HepG2 (cell line): ENCODE measurements at places on chromosomes 2 and 18.
A peak's percentile ranks its signal among the peaks of the same experiment; 100 is the strongest.

- H3K27me3 ChIP-seq: no peaks in the 10 kb centered on the region
- no peak overlapping the region for H3K27ac ChIP-seq
- no peaks in the 10 kb centered on the region for H3K4me1 ChIP-seq
- H3K36me3 ChIP-seq: no peaks in the 10 kb centered on the region
- no peak for DNase-seq
Observed at GRCh38 chr2:176370467-176371171, 101.4 kb downstream of the MTX2 start.

GRCh38 chr2:38836791-38837190 lies 38.9 kb downstream of the DHX57 start:
- DNase-seq: no peak
- no peaks in the 10 kb centered on the region for H3K4me1 ChIP-seq
- H3K27ac ChIP-seq: no peak overlapping the region

GRCh38 chr18:29251681-29252080 lies 1074.8 kb upstream of the CDH2 start:
- no peaks in the 10 kb centered on the region for H3K4me1 ChIP-seq
- no peaks in the 10 kb centered on the region for H3K27me3 ChIP-seq
- H3K36me3 ChIP-seq: no peaks in the 10 kb centered on the region
- no peak for DNase-seq

DNA sequence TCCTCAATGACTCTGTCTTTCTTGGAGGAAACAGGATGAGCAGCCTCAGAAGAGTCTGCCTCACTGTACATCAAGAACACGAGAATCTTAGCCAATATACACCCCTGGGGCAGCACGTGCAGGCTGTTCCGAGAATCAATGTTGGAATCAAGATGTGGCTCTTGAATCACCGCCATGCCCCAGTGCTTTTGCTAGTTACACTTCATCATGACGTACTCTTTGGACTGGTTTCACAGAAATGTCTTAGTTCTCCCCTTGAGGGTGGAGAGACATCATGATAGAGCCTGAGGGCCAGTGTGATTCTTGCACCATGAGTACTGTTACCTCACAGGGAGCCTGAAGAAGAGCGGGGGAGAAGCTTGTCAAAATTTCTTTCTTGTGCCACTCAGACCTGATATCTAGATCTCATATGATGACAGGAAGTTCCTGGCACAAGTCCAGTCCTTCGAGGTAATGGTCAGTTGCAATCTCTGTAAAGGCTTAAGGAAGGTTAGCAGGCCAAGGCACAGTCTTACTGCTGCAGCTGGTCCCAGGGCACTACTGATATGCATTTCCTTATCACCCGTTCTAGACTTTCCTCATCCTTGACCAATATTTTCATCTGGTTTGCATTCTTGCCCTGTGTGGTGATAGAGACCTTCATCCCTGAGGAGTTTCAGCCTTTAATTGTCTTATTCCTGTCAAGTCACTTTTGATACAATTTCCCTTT lies 28.2 kb upstream of the STAT4 start:
- no peaks in the 10 kb centered on the region for H3K36me3 ChIP-seq
- DNase-seq: no peak
- no peak overlapping the region for H3K4me3 ChIP-seq
- no peaks in the 10 kb centered on the region for H3K4me1 ChIP-seq
- no peak overlapping the region for H3K27ac ChIP-seq
- no peaks in the 10 kb centered on the region for H3K27me3 ChIP-seq

DNA sequence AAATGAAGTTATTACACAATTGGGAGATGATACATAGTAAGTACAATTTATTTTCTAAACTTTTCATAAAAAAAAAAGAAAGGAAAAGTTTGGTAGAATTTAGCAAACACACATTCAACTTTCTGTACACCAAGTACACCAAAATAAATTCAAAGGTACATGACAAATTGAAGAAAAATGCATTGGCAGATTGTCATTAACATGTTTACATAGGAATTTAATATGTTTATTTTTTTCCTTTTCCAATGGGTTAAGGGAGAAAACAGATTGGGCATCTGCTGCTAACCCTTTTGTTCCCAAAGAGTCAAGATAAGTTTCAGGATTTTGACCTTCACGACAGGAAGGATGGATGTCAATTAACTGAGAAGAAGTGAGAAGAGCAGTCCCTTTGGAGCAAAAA lies 620.4 kb downstream of the XIRP2 start:
- no peak overlapping the region for H3K4me3 ChIP-seq
- H3K36me3 ChIP-seq: no peaks in the 10 kb centered on the region
- peaks cover 27% of the 10 kb centered on the region for H3K4me1 ChIP-seq
- H3K27ac ChIP-seq: no peak overlapping the region
- DNase-seq: peak; percentile 7

DNA sequence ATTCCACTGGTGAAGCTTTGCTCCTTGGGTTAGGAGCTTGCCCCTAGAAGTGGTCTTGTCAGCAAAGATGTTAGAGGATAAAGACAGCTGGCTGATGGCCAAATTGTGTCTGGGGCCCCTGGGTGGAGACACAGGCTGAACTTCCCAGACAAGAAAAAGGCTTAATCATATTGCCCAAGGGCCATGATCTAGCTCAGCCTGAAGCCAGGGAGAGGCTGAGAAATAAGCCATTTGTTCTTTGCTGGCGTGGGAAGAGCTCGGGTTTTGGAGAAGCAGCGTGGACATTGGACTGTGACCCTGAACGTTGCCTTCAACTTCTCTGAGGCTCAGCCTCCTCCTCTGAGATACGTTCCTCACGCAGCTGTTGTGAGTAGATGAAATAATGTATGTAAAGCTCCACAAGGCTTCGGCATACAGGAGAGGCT lies 153.0 kb downstream of the ZFP36L2 start:
- H3K27me3 ChIP-seq: no peaks in the 10 kb centered on the region
- no peak for DNase-seq
- peaks cover 74% of the 10 kb centered on the region for H3K4me1 ChIP-seq
- H3K4me3 ChIP-seq: no peak overlapping the region

DNA sequence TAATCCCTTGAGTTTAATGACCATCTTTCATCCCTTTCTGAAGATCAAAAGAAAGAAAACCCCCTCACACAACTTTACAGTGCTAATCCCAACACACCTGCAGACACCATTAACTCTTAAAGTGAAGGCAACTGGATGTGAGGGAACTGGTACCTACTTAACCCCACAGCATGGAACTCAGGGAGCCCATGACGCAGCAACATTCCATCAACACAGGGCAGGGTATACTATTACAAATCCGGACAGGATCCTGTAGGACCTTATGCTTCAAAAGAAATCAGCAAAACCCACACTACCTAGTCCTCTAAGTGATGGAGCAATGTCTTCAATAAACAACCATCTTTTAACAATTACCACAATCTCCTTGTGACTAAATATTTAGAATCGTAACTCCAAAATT lies 78.6 kb downstream of the FARSB start:
- no peak for DNase-seq
- H3K27ac ChIP-seq: no peak overlapping the region
- no peak overlapping the region for H3K4me3 ChIP-seq
- H3K4me1 ChIP-seq: peaks cover 19% of the 10 kb centered on the region
- no peaks in the 10 kb centered on the region for H3K27me3 ChIP-seq

DNA sequence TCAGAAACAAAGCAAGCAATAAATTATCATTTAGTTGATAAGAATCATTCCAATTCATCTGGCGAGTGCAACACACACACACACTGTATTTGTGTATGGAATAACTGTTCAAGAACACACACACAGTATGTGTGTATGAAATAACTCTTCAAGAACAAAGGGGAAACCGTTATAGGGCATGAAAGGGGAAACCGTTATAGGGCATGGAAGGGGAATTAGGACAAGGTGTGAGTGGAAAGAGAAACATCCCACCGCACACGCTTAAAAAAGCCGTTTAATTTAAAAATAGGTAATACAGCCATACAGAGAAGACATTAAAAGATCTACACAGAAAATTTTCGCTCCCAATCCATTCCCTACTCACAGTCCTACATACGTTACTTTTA lies 607 bp upstream of the TSN start:
- H3K27me3 ChIP-seq: peaks cover 4% of the 10 kb centered on the region; the same call in 2 of the 3 replicates
- peak overlapping the region; percentile 92 for H3K4me3 ChIP-seq
- H3K27ac ChIP-seq: peak overlapping the region; percentile 82
- H3K36me3 ChIP-seq: peaks cover 4% of the 10 kb centered on the region
- no peak for DNase-seq

- no peak overlapping the region for H3K4me3 ChIP-seq
- H3K36me3 ChIP-seq: peaks cover 11% of the 10 kb centered on the region
- no peak overlapping the region for H3K27ac ChIP-seq
- DNase-seq: no peak
Observed at GRCh38 chr2:238336151-238336550, 15.8 kb downstream of the TRAF3IP1 start.

DNA sequence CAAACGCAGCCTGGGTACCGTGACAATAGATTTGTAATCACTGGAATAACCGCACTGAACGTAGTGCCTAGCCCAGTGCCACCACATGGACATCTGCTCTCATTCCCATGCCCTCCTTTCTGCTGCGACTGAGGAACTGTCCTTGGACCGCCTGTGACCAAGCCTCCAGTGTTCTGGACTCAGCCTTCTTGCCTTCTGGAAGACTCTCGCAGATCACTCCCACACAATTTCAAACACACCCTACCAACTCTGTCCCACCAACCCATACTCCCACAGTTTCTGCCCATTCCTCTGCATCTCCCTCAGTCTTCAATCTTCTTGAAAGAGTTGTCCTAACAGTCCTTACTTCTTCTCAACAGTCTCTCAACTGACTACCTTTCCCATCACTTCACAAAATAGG lies 2.1 kb downstream of the RNF149 start:
- peak overlapping the region; percentile 85 for H3K27ac ChIP-seq
- H3K36me3 ChIP-seq: peaks cover 25% of the 10 kb centered on the region
- peaks cover 81% of the 10 kb centered on the region for H3K4me1 ChIP-seq
- no peak for DNase-seq
- H3K4me3 ChIP-seq: peak overlapping the region; percentile 93

DNA sequence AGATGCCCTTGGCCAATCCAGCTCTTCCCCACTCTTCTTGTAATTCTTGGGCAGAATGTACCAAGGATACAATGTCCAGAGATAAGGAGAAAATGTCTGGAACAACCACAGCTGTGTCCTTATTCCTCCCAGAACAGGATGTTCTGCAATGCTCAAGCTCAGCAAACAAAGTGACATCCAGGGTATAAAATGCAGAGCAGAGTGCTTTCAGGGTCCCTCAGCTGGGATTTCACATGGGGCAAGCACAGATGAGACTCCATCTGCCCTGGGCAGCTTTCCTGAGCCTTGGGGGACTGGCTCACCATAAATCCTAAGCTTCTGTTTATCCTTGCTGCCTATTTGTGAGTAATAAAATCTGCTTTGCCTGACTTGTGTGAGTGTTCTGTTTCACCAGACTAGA lies 127.4 kb downstream of the VAPA start:
- no peaks in the 10 kb centered on the region for H3K27me3 ChIP-seq
- DNase-seq: no peak
- H3K4me1 ChIP-seq: 0 out of 2 replicates have a peak, but pooled peaks cover 6% of the 10 kb centered on the region
- H3K27ac ChIP-seq: no peak overlapping the region
- no peaks in the 10 kb centered on the region for H3K36me3 ChIP-seq

DNA sequence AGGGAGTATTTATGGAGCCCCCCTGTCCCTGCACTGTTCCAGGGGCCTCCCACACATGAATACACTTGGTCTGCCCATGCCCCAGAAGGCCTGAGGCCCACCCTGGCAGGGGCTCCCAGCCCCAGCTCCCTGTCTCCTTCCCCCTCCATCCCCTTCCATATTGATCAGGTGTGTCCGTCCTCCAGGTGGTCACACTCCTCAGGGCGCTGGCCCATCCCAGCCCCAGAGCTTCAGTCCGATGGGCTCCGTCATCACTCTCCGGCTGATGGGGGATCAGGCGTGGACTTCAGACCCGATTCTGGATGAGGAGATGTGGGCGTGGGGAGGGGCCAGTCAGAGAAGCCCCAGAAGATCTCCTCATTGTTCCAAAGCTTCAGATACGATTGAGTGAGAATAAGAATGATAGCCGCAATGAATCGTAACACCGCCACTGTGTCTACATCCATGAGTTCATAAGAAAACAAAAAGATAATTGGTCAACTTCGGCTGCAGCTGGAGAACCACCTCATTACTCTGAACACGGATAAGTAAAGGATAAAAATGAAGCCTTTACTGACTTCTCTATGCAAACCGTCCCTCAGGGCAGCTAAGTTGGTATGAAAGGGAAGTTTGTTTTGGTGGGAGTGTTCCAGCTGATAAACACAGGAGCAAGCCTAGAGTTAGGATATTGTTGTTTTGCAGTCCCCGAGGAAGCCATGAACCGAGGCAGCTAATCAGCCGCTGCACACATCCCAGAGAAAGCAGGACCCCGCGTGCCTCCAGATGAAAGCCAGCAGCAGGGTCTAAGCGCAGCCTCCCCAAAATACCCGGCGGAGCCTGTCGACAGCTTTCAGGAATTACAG lies 279.5 kb downstream of the NDUFA10 start:
- no peaks in the 10 kb centered on the region for H3K36me3 ChIP-seq
- peaks cover 88% of the 10 kb centered on the region; the same call in 2 of the 3 replicates for H3K27me3 ChIP-seq

DNA sequence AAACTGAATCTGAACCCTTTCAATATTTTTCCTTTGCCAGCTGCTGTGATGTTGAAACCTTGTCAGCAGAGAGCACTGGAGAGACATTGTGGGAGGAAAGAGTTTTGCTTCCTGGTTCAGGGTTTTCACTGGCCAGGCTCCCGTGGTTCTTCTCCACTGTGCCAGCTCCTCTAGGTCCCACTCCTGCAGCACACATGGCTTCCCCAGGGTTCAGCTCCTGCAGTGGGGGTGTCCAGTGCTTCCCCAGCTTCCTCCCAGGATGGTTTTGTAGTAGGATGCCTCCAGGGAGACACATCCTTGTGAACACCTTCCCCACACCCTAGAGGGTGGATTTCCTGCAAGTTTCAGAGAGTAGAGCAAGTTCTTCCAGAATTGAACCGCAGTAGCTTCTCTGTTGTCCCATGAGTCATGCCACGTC lies 24.0 kb upstream of the SULT1C3 start:
- H3K36me3 ChIP-seq: no peaks in the 10 kb centered on the region
- H3K27me3 ChIP-seq: no peaks in the 10 kb centered on the region
- peaks cover 22% of the 10 kb centered on the region for H3K4me1 ChIP-seq
- no peak overlapping the region for H3K27ac ChIP-seq
- peak; percentile 55 for DNase-seq

GRCh38 chr2:142603759-142604158 lies 273.7 kb upstream of the KYNU start:
- peaks cover 10% of the 10 kb centered on the region; the same call in 1 of the 2 replicates for H3K4me1 ChIP-seq
- no peak for DNase-seq
- no peak overlapping the region for H3K4me3 ChIP-seq
- no peak overlapping the region for H3K27ac ChIP-seq
- H3K27me3 ChIP-seq: no peaks in the 10 kb centered on the region

GRCh38 chr2:195162918-195163317 lies 494.1 kb upstream of the SLC39A10 start:
- H3K4me1 ChIP-seq: no peaks in the 10 kb centered on the region
- H3K27ac ChIP-seq: no peak overlapping the region
- H3K27me3 ChIP-seq: no peaks in the 10 kb centered on the region
- H3K4me3 ChIP-seq: no peak overlapping the region

DNA sequence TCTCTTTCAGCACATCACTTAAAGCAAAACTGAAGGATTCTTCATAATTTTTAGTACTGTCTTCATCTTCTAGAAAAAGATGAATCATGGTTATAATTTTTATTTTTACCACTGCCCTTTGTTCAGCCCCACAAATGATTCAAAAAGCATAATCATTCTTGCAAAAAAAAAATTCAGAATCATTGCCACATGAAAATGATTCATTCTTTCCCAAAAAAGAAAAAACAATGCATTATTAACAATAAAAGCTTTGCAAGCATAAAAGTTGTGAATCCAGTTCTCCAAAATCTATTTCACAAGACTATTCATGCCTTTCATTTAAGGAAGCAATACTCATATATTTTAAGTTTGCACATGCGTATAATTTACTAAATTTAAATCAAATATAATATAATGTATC lies 204.8 kb downstream of the RBM43 start:
- DNase-seq: no peak
- H3K4me3 ChIP-seq: no peak overlapping the region
- no peaks in the 10 kb centered on the region for H3K4me1 ChIP-seq
- no peak overlapping the region for H3K27ac ChIP-seq
